ENCODE measurements at places on chromosomes 2 and 18.

- DNase-seq: no peak
These were observed 13.9 kb upstream of the ID2 start for GRCh38 chr2:8667896-8668512.

DNA sequence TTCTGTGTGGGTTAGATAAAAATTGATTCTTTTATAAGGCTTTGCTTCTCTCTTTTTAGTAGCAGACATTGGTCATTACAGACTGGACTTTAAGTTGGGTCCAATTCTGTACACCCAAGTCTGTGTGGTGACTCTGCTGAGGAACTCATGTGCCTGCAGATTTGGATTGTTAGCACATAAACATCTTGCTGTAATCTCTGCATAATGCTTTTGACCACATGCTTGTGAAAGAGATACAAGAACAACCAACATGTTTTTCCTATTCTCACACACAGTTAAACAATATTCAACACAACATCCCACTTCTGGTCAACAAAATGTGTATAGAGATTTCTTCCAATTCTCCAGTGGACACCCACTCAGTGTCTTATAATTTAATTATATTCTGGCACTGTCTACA is 270.1 kb downstream of the RDH14 start:
- DNase-seq: no peak

- no peak for DNase-seq
These were observed 134.5 kb downstream of the CCBE1 start for GRCh38 chr18:59562751-59563150.

- no peak for DNase-seq
These were observed 41.2 kb downstream of the TMEFF2 start for GRCh38 chr2:192153561-192153960.

DNA sequence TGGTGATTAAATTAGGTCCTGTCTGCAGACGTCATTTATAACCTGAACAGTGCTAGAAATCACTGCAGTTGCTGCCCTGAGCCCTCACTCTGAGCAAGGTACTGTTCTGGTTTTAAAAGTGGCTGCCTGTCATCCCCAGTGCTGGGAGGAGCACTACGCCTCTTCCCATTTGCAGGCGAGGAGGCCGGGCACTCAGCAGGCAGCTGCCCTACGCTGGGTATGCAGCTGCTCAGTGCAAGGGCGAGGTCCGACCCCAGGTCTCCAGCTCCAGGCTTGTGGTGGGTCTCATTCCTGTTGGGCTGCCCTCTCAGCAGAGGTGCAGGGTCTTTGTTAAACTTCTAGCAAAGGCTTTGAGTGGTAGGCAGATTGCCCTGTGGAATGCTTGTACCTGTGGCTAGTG is 15.7 kb downstream of the CNDP2 start:
- DNase-seq: no peak

GRCh38 chr2:79984476-79984875 is 320.1 kb downstream of the LRRTM1 start:
- no peak for DNase-seq

DNA sequence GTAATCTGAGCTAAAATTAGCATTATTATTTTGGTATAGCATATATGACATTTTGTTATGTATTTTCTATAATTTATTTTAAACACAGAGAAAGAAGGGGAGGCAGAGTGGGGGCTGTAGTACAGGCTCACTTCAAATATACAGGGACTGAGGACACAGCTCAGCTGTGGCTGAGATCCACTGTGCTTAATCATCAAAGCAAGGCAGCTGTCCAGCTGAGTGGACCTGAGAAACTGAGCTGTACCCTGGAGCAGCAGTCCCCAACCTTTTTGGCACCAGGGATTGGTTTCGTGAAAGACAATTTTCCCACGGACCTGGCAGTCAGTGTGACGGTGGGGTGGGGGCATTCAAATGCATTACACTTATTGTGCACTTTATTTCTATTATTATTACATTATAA is 687.2 kb downstream of the RNF144A start:
- no peak for DNase-seq

DNA sequence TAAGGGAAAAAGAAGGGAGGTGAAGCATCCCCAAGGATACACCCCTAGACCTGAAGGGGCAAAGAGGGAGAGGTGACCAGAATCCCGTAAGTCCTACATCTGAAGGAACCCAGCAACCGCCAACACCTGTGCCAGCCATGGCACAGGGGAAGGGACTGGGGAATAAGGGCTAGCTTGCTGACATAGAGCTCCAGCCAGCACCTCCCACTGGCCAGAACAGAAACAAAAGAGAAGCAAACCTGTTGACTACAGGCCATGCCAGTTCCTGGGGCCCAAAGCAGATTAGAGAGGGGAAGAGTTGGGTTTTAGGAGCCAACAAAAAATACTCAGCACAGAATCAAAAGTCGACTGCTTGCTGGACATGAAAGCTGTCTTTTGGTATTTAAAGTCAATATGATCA is 244.6 kb downstream of the SUCLG1 start:
- no peak for DNase-seq

DNA sequence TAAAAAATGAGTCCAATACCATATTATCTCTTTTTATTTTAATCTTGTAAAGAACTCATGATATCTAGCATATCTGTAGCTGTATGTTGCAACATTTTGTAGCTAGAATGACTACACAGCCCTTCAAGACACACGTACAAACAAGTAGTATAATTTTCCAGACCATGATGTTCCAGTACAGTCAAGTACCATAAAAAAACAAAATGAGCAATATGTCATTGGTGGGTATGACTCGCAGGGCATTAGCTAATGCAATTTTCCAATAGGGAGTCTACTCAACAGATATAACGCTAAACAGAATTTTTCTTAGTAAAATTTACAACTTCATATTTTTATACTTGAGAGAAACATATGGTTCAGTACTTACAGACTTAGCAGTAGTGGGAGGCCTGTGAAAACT is 53.6 kb upstream of the UGP2 start:
- no peak for DNase-seq

GRCh38 chr18:14189858-14190257 is 57.6 kb upstream of the ZNF519 start:
- no peak for DNase-seq

DNA sequence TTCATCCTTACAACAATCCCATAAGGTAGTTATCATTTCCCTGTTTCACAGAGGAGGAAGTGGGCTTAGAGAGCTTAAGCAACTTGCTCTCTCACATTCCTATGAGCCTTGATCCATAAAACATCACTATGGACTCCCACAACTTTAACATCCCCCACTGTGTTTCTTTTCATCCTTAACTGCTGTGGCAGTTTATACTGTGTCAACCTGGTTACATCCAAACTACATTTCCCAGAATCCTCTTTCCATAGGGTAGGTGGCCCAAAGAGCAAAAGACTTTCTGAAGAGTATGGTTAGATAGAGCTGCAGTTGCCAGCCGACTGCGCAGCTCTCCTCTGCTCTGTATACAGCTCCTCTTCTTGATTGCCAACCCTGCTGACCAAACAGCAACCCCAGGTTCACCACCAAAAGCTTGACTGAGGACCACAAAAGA is 22.5 kb downstream of the MAP3K2 start:
- DNase-seq: no peak

- DNase-seq: no peak
These were observed 65.0 kb upstream of the IKZF2 start for GRCh38 chr2:213216461-213216860.
